Epithelial cell of umbilical artery (primary cell): ENCODE measurements at places on chromosomes 12 and 14. TPM values are rescaled to one million over a fixed set of nuclear protein-coding genes. Genes with fewer than 3 reads are reported as not detected.

Gene HOXC10
- total RNA-seq: not detected in 2 replicates

Gene SLC7A7
- total RNA-seq: 10.1 and 23.3 TPM in 2 replicates

Gene ZFYVE1
- 8.8 and 11.6 TPM in 2 replicates for total RNA-seq

Gene IL26
- total RNA-seq: not detected in 2 replicates

Gene CFL2
- total RNA-seq: 66.9 and 73.6 TPM in 2 replicates

Gene AP4S1
- total RNA-seq: 4.5 and 10.8 TPM in 2 replicates

Gene BCL11B
- total RNA-seq: under 0.01 TPM in 2 replicates

Gene ANO6
- total RNA-seq: 45.1 and 62.7 TPM in 2 replicates

Gene NUMB
- total RNA-seq: 30.9 and 33.5 TPM in 2 replicates
